ENCODE measurements at places on chromosomes 4 and X. TPM values are rescaled to one million over a fixed set of nuclear protein-coding genes. Genes with fewer than 3 reads are reported as not detected.

DNA sequence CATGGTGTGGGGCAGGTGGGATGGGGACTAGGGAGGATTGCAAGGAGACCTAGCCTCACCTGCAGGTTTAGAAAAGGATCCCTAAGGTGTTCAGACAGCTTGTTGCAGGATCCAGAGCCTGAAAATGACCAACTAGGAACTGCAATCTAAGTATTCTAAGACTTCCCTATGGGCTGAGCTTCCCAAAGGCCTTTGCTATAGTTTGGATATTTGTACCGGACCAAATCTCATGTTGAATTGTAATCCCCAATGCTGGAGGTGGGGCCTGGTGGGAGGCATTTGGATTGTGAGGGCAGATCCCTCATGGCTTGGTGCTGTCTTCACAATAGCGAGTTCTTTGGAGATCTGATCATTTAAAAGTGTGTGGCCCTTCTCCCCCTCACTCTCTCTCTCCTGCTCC is 52.1 kb downstream of the GPC3 start:
- no peak overlapping the region for H3K4me3 ChIP-seq
- no peaks in the 10 kb centered on the region for H3K4me1 ChIP-seq
- DNase-seq, result no peak
- H3K27me3 ChIP-seq, result no peaks in the 10 kb centered on the region
- no peaks in the 10 kb centered on the region for H3K36me3 ChIP-seq

MSX1 gene
- polyA plus RNA-seq, result not detected

- no peak for DNase-seq
- H3K27ac ChIP-seq, result no peak overlapping the region
- no peaks in the 10 kb centered on the region for H3K27me3 ChIP-seq
- H3K4me3 ChIP-seq, result no peak overlapping the region
- no peaks in the 10 kb centered on the region for H3K36me3 ChIP-seq
Observed at GRCh38 chr4:91064157-91064853, 937.1 kb downstream of the CCSER1 start.

- peaks cover 2% of the 10 kb centered on the region for H3K4me1 ChIP-seq
- H3K4me3 ChIP-seq, result no peak overlapping the region
- DNase-seq, result no peak
- H3K36me3 ChIP-seq, result peaks cover 4% of the 10 kb centered on the region
- no peaks in the 10 kb centered on the region for H3K27me3 ChIP-seq
- peak overlapping the region; percentile 28 for H3K27ac ChIP-seq
Observed at GRCh38 chr4:15510961-15511360, 41.3 kb downstream of the CC2D2A start.

EXOC1L gene
- not detected for polyA plus RNA-seq

TMPRSS11A gene
- polyA plus RNA-seq, result not detected

GRCh38 chr4:41745292-41746024 is 3.1 kb downstream of the PHOX2B start:
- no peak overlapping the region for H3K27ac ChIP-seq
- DNase-seq, result no peak
- no peak overlapping the region for H3K4me3 ChIP-seq
- H3K36me3 ChIP-seq, result peaks cover 8% of the 10 kb centered on the region

SASH3 gene
- 187 TPM for polyA plus RNA-seq

DNA sequence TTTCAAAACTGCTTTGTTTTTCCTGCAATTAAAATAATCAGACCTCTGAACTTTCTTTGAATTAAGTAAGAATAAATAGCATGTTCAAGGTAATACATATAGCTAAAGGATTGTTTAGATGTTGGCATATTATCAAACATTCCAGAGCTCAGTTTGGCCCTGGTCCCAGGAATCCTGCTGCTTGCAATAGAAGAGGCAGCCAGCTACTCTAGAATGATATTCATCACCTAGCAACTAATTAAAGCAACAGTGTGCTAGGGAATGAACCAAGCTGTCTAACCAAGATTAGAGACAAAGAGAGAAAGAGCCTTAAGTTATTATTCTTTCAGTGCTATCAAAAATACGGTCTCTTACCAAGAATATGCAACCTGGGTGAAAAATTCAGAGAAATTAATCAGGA is 460.9 kb downstream of the GABRG1 start:
- H3K27ac ChIP-seq, result no peak overlapping the region
- H3K36me3 ChIP-seq, result no peaks in the 10 kb centered on the region
- no peak for DNase-seq
- H3K27me3 ChIP-seq, result no peaks in the 10 kb centered on the region

TRAM1L1 gene
- not detected for polyA plus RNA-seq

- H3K4me1 ChIP-seq, result no peaks in the 10 kb centered on the region
- H3K36me3 ChIP-seq, result no peaks in the 10 kb centered on the region
- no peak overlapping the region for H3K27ac ChIP-seq
- DNase-seq, result no peak
- no peaks in the 10 kb centered on the region for H3K27me3 ChIP-seq
- H3K4me3 ChIP-seq, result no peak overlapping the region
Observed at GRCh38 chrX:78665342-78665741, 6.2 kb upstream of the RTL3 start.

DNA sequence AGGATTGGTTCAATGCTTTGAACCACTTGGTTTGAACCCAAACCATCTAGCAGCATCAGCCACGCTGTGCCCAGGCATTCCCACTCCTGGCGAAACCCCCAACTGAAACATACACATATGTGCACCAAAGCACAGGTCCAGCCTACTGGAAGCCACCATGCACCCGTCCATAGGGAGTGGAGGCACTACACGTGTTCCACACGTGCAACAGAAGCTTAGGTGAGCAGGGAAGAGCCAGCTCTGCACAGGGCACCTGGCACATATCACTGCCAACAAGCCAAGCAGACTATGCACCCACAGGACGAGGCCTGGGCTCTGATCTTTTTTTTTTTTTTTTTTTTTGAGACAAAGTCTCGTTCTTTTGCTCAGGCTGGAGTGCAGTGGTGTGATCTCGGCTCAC is 66.3 kb upstream of the GPR78 start:
- peaks cover 3% of the 10 kb centered on the region for H3K27me3 ChIP-seq
- no peaks in the 10 kb centered on the region for H3K4me1 ChIP-seq
- H3K36me3 ChIP-seq, result peaks cover 13% of the 10 kb centered on the region
- no peak overlapping the region for H3K4me3 ChIP-seq
- DNase-seq, result peak; percentile 19

DNA sequence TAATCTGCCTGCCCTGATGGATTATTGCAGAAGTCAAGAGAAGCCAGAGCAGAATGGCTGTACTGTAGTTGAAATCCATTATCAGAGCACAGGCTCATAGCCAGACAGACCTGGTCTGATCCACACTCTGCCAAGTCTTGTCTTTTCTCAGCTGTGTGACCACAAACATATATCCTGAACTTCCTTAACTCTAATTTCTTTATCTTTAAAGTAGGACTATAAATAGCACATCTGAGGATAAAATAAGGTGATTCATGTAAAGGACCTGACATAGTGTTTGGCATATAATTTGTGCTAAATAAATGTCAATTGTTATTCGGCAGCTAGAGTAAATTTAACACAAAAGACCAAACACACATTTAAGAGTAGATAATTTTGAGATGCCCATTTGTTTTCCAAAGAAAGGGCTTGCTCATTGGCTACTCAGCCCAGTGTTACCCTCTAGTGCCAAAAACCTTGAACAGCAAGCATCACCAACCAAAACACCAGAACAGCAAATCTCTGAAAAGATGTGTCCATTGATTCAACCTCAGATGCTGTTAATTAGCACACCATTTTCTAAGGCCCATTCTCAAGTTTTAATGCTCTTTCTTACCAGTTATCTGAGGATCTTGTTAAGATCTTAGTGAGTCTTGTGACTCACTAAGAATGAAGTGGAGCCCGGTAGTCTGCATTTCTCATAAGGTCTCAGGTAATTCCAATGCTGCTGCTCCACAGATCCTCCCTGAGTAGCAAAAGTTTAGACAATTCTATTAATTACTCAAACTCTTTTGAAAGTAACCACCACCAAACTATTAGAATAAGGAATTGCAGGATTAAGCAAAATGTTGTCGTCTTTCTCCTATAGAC is 108.8 kb downstream of the HHIP start:
- no peaks in the 10 kb centered on the region for H3K4me1 ChIP-seq
- no peak for DNase-seq
- H3K36me3 ChIP-seq, result no peaks in the 10 kb centered on the region
- no peak overlapping the region for H3K4me3 ChIP-seq
- H3K27ac ChIP-seq, result no peak overlapping the region
